ENCODE measurements at places on chromosomes 4 and X. TPM values are rescaled to one million over a fixed set of nuclear protein-coding genes. Genes with fewer than 3 reads are reported as not detected.

DNA sequence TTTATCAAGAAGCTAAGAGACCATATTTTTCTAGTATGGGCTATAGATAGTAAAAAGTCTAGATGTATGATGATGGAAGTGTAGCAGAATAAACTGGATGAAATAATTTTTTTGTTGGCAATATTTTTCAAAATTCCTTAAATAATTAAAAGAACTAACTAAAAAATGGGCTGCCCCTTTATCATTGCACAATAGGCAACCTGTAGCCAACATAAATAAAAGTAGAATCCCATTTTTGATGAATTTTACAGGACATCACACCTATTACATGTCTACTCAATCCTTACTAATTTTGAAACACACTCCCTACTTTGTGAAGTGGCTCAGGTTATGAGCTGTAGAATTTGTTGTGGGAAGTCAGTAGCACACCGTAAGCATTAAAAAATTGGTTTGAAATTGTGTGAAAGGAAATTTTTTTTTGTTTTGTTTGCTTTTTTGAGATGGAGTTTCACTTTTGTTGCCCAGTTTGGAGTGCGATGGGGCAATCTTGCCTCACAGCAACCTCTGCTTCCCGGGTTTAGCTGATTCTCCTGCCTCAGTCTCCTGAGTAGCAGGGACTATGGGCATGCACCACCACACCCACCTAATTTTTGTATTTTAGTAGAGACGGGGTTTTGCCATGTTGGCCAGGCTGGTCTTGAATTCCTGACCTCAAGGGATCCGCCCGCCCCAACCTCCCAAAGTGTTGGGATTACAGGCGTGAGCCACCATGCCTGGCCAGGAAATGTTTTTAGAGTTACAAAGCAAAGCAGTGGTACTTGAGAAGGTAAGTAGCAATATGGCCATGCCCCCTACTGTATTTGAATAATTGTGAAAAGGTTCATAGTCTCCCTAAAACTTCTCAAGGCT lies 8.9 kb upstream of the RUFY3 start:
- H3K27me3 ChIP-seq: no peaks in the 10 kb centered on the region
- H3K27ac ChIP-seq: no peak overlapping the region
- DNase-seq: peak; percentile 54
- peaks cover 2% of the 10 kb centered on the region for H3K4me1 ChIP-seq
- no peak overlapping the region for H3K4me3 ChIP-seq

- no peak overlapping the region for H3K4me3 ChIP-seq
- H3K36me3 ChIP-seq: peaks cover 17% of the 10 kb centered on the region
- H3K4me1 ChIP-seq: peaks cover 27% of the 10 kb centered on the region
- DNase-seq: no peak
- no peak overlapping the region for H3K27ac ChIP-seq
Measured at GRCh38 chrX:23670528-23670927, 3.2 kb downstream of the PRDX4 start.

PLA2G12A gene
- total RNA-seq: 38.6 TPM

DNA sequence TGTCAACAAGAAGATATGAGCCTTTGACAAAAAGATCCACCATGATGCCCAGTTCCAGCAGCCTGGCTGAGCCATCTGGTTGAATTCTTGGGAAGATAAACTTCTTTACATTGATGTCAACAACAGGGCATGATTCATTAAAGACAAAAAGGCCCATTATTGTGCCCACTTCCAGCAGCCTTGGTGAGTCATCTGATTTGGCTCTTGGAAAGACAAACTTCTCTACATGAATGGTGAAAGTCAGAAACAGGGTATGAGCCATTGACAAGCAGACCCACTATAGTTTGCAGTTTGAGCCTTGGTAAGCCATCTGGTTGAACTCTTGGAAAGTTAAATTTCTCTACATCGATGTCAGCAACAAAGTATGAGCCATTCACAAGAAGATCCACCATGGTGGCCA lies 4.1 kb upstream of the CSF2RA start:
- H3K4me1 ChIP-seq: no peaks in the 10 kb centered on the region
- no peak overlapping the region for H3K4me3 ChIP-seq
- no peak overlapping the region for H3K27ac ChIP-seq
- H3K27me3 ChIP-seq: no peaks in the 10 kb centered on the region

TEC gene
- 0.13 TPM for total RNA-seq

GRCh38 chrX:84729809-84730208 lies 227.6 kb upstream of the HDX start:
- H3K36me3 ChIP-seq: no peaks in the 10 kb centered on the region
- no peak for DNase-seq
- no peaks in the 10 kb centered on the region for H3K4me1 ChIP-seq
- no peaks in the 10 kb centered on the region for H3K27me3 ChIP-seq
- no peak overlapping the region for H3K4me3 ChIP-seq
- no peak overlapping the region for H3K27ac ChIP-seq

DNA sequence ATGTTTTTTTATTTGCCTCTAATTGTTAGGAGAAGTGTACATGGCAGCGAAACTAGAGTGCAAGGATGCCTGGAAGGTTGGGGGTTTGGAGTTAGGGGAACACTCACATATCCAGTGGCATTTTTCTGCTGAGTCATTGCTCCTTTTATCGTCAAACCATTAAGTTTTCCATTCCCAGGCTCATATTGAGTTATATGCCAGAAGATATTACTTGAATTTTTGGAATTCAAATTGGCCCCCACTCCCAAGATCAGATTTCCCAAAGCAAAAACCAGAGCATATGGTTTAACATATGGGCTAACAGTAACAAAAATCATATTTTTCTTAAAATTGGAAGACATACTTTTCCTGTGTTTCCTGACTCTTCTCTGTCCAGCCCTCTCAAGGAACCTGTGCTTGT lies 152.7 kb downstream of the FSTL5 start:
- no peaks in the 10 kb centered on the region for H3K4me1 ChIP-seq
- H3K27me3 ChIP-seq: peaks cover 3% of the 10 kb centered on the region
- no peak overlapping the region for H3K27ac ChIP-seq
- no peak for DNase-seq
- H3K4me3 ChIP-seq: no peak overlapping the region

GRCh38 chrX:74814681-74815080 lies 110.6 kb downstream of the NEXMIF start:
- no peaks in the 10 kb centered on the region for H3K4me1 ChIP-seq
- H3K27me3 ChIP-seq: no peaks in the 10 kb centered on the region
- no peak overlapping the region for H3K27ac ChIP-seq
- H3K4me3 ChIP-seq: no peak overlapping the region
- H3K36me3 ChIP-seq: no peaks in the 10 kb centered on the region

GYPB gene
- not detected for total RNA-seq

SFRP2 gene
- total RNA-seq: 87.7 TPM

- H3K4me1 ChIP-seq: peaks cover 7% of the 10 kb centered on the region
- DNase-seq: no peak
- peaks cover 5% of the 10 kb centered on the region for H3K36me3 ChIP-seq
- peak overlapping the region; percentile 56 for H3K27ac ChIP-seq
- no peaks in the 10 kb centered on the region for H3K27me3 ChIP-seq
- H3K4me3 ChIP-seq: no peak overlapping the region
Measured at GRCh38 chr4:98728433-98728832, 70.0 kb upstream of the TSPAN5 start.

SLITRK4 gene
- 0.11 TPM for total RNA-seq

GRCh38 chr4:143357161-143357845 lies 20.6 kb downstream of the GAB1 start:
- no peak overlapping the region for H3K4me3 ChIP-seq
- no peaks in the 10 kb centered on the region for H3K36me3 ChIP-seq
- H3K27ac ChIP-seq: peak overlapping the region; percentile 8
- no peak for DNase-seq
- no peaks in the 10 kb centered on the region for H3K27me3 ChIP-seq

DNA sequence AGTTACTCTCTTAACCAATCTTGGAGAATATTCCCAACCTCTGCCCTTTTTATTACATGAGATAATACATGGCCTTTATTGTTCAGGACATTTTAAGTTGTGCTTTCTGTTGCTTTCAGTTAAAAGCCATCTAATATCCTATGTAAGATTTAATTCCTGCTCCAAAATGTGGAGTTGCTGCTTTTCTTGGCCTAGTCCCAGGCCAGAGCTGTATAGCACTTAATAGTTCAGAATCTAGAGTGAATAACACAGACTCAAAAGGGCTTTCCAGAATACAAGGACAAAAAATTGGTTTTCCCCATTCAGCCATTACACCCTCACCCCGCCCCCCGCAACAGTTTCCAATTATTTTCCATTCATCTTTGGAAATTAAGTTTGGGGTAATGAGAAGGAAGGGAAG lies 144.3 kb upstream of the SMAD1 start:
- no peak for DNase-seq
- peaks cover 2% of the 10 kb centered on the region for H3K27me3 ChIP-seq

NLGN4X gene
- total RNA-seq: not detected

DNA sequence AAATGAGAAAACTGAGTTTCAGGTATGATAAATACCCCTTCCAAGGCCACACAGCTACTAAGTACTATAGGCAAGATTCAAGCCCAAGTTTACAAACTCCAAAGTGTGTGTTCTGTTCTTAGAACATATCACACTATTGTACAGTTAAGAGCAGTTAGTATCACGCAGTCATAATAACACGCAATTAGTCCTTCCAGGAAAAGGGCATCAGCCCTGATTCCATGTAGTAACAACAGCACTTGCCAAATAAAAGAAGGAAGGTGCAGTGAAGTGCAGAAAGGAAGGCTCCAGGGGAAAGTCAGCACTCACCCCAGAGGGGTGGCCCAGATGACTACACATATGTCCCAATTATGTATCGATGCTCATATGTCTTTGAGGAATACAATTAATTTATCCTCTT lies 4.4 kb downstream of the TASL start:
- peaks cover 4% of the 10 kb centered on the region for H3K4me1 ChIP-seq
- H3K27ac ChIP-seq: no peak overlapping the region
- no peak overlapping the region for H3K4me3 ChIP-seq

AKAP14 gene
- total RNA-seq: not detected

DNA sequence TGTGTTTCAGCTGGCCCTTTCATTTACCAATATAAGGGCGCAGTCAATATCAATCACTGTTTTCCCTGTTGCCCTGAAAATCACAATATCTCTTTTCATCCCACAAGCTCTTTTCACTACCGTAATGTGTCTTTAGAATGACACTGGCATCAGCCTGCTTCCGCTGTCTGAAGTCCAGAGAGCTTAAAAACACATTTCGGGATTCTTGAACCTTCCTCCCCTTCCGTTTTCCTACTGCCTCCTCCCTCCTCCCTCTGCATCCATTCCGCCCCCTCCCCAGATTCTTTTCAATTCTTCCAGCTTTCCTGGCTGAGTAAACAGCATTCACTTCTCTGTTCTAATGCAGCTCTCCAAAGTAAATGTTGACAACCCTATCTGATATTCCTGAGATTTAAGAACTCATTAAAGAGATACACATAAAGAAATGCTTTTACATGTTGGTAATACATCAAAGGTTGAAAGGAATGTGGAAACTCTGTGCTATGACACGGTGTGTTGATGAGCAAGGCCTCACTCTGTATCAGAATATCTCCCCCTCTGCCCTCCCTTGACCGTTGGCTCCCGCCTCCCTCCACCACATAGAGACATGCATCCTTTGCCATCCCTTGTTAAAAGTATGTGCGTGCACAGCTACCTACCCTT lies 83.5 kb upstream of the SPRY1 start:
- no peaks in the 10 kb centered on the region for H3K27me3 ChIP-seq
- H3K27ac ChIP-seq: no peak overlapping the region
- H3K4me3 ChIP-seq: no peak overlapping the region
- DNase-seq: no peak

OPRPN gene
- total RNA-seq: not detected

DNA sequence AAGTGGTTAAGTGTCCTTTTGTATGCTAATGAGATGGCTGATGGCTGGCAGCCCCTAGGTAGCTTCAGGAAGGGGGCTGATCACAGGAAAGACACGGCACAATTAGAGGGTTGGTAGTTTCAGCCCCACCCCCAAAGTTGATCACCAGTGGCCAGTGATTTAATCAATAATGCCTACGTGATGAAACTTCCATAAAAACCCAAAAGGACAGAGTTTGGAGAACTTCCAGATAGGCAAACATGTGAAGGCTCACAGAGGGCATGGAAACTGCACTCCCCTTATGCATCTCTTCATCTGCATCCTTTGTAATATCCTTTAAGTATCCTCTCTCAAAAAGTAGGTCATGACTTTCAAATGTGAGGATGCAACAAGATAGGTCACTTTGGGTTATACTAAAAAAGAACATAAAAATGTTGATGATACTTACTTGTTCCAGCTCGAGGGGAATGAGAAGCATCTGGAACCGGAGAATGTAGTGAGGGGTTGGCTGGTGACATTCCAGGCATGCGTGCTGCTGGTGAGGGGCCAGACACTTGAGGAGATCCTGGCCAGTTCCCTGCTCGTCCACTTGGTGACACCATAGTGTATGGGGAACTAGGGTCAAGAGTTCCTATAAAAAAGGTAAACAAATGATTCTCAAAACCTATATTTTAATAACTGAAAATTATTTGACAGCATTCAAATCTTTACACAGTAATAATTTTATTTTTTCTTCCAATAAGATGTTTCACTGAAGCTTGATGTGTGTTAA lies 16.7 kb upstream of the CXorf38 start:
- no peaks in the 10 kb centered on the region for H3K4me1 ChIP-seq
- no peak overlapping the region for H3K27ac ChIP-seq
- no peak for DNase-seq
- H3K4me3 ChIP-seq: no peak overlapping the region
- H3K36me3 ChIP-seq: peaks cover 23% of the 10 kb centered on the region

DNA sequence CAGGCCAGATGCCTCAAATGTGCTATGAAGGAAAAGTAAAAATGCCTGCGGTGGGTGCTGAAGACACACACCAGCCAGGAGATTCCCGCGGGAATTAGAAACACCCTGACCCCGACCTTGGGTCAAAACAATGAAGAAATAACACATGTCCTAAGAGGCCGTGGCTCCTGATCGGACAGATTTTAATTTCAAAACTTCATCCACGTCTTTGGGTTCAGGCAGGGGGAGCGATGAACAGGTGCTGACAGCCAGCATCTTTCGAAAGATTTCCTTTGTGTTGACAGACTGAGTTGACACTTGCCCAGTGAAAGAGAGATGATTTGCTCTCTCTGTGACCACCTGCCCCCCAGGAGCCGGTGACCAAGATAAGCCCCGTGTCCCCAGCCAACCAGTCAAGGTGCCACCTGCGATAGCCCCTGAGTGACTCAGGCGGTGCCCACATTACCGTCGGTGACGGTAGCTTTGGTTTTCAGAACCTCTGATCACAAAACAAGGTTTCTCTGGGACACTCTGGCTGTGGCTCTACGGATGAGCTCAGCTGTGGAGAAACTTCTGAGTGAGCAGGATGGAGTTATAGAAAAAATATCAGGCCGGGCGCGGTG lies 11.0 kb upstream of the IL3RA start:
- H3K36me3 ChIP-seq: no peaks in the 10 kb centered on the region
- H3K27ac ChIP-seq: no peak overlapping the region
- no peaks in the 10 kb centered on the region for H3K4me1 ChIP-seq
- no peak for DNase-seq

DNA sequence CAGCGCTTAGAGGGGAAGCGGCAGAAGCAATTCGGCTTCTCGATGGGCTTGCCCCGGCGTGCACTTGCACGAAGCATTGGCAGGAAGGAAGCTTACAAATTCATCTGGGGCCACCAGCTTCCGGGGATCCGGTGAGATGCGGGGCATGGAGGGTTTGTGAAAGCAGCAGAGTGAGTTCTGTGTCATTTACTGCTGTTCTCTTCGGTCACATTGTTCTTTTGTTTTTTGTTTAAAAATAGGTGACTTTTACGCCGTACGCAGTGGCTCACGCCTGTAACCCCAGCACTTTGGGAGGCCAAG lies 47.0 kb downstream of the ASMT start:
- H3K4me1 ChIP-seq: peaks cover 13% of the 10 kb centered on the region
- H3K4me3 ChIP-seq: no peak overlapping the region
- no peak overlapping the region for H3K27ac ChIP-seq
- H3K27me3 ChIP-seq: peaks cover 14% of the 10 kb centered on the region
- H3K36me3 ChIP-seq: no peaks in the 10 kb centered on the region
